ENCODE measurements at places on chromosomes 3 and 15.

GRCh38 chr3:164537485-164537884 is 540.8 kb downstream of the SI start:
- DNase-seq: no peak

- no peak for DNase-seq
Measured at GRCh38 chr15:72235298-72235697, 4.3 kb upstream of the PKM start.

- DNase-seq: no peak
Measured at GRCh38 chr3:192494174-192494573, 233.2 kb downstream of the FGF12 start.

GRCh38 chr3:64098670-64099069 is 75.4 kb upstream of the PSMD6 start:
- DNase-seq: no peak

DNA sequence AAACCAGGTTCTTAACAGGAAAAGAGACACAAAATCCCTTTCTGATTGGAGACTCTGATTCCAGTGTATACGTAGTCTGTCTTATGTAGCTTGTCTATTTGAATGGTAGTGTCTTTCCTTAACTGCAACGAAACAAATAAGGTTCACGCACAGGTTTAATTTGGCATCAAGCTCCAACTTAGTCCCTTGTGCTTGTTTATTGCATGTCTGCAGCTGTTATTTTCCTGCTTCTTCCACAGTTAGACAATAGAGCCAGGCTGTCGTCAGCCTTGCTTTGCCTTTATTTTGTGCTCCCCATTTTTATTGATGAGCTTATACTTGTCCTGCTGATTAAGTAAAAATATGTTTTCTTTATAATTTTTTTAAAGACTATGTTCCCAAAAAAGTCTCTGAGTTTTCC is 152.7 kb upstream of the CDIN1 start:
- DNase-seq: no peak

- DNase-seq: no peak
Measured at GRCh38 chr15:92787116-92787515, 113.0 kb upstream of the CHD2 start.

GRCh38 chr15:76098685-76099084 is 38.9 kb downstream of the TMEM266 start:
- DNase-seq: no peak

DNA sequence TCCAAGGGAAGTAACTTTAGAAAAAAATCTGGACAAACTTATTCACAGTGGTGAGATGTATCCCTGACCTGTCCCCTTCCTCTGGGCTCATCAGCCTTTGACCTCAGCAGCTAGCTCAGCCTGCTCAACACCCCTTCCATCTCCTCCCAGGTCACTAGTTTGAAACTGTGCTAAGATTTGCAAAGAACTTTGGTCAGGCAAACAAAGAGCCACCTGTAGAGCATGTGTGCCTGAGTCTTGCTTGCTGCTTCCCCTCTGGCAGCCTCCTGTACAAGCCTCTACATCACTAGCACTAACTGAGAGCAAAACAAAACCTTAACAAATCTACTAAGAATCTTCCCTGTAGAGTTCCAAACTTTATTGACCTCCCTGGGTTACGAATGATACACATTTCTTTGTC is 43.9 kb downstream of the NR1I2 start:
- DNase-seq: no peak

- DNase-seq: no peak
Measured at GRCh38 chr3:168991803-168992202, 671.7 kb downstream of the MECOM start.

GRCh38 chr15:42908538-42908937 is 12.0 kb downstream of the TTBK2 start:
- DNase-seq: no peak

DNA sequence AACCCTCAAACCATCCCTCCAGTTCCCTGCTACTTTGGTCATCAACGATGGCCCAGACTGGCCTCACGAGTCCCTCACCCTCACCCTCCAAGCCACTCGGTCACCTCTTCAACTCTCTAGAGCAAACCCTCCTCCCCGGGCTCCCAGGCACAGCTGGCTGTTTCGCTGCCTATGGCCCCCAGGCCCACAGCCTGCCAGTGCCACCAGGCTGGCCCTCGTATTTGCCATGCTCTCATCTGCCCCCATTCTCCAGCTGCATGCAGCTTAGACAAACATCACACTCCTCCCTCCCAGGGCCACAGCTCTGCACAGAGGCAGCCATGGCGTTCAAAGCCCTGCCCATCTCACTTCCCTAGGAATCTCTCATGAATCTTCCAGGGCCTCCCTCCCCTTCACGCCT is 13.8 kb downstream of the RAB43 start:
- DNase-seq: no peak

DNA sequence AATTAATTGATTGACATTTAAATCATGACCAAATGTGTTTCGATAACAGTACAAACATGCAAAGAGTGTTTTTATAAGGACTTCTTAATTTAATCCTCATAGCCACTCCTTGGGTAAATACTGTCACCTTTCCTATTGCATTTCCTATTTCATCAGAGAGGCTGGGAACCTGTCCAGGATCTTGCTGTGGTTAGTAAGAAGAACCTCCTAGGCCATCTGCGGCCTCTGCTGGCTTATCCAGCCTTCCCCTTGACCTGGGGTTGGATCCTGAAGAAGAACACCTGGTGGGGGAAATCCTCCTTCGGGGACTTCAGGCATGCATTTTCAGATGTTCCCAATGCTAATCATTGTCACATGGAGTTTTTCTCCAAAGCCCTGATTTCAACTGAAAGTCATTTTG is 25.5 kb downstream of the GLDN start:
- DNase-seq: no peak

GRCh38 chr3:64888165-64888564 is 200.4 kb upstream of the ADAMTS9 start:
- no peak for DNase-seq

DNA sequence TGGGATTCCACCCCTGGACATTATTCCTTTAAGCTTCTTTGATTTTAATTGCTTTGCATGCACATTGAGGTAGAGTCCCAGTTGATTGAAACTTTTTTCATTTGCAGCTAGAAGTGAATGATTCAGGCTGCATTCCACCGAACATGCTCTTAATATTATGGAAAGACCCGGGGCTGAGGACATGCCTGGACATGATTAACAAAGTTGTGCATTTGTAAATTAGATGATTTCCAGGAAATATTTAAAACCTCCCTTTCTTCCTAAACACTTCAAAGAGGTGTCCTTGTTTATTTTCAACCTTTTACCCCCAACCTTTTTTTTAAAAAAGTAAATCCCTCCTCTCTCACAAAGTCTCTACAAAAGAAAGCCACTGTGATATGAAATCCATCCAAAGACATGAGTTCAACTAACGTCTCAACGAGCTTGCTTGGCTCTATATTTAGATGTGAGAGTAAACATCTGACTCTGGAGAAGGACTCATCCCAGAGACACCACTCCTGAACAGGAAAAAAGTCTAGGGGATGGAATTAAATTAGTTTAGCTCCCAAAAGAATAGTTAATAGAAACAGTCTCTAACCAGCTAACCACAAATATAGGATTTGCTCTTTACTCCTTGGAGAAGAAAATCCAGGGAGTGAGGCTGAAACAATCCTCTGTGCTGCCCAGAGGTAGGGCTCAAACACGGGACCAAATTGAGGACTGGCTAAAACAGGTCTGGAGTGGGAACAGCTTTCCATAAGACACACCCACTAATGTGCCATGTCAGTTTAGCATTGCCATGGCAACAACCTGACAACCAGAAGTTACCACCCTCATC is 83.1 kb downstream of the XXYLT1 start:
- DNase-seq: no peak

GRCh38 chr3:16707260-16707659 is 102.0 kb upstream of the DAZL start:
- no peak for DNase-seq

DNA sequence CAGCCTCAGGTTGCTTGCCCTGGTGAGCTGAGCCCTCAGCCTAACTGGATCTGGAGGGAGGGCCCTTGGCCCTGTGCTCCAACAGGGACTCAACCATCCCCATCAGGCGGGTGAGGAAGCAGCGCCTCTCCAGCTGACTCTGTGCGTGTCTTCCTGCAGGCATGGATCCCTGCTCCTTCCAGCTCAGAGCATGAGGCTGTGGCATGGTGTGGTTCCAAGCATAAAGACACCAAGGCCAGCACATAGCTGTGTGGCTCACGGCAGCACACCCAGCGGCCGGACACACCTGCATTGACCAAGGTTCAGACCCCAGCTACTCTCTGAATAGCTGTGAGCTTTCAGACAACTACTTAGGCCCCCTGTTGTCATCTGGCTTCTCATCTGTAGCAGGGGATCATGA is 131.0 kb upstream of the PLXNA1 start:
- DNase-seq: no peak

DNA sequence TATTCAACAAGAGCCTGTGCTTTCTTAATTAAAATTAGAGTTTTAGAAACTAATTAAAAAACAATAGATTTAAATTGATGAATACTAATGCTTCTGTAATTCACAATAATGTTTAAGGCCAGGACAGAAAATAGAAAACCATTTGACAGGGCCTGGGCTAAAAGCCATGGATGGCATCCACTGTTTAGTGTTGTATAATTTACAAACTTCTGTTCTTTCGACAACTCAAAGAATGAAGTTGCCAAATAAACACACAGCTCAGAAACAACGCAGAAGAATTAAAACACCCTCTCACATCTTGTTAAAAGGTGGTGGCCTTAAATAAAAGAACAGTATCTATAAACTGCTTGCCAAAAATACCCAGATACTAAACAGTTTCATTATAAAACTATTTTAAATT is 347.5 kb downstream of the MECOM start:
- no peak for DNase-seq

DNA sequence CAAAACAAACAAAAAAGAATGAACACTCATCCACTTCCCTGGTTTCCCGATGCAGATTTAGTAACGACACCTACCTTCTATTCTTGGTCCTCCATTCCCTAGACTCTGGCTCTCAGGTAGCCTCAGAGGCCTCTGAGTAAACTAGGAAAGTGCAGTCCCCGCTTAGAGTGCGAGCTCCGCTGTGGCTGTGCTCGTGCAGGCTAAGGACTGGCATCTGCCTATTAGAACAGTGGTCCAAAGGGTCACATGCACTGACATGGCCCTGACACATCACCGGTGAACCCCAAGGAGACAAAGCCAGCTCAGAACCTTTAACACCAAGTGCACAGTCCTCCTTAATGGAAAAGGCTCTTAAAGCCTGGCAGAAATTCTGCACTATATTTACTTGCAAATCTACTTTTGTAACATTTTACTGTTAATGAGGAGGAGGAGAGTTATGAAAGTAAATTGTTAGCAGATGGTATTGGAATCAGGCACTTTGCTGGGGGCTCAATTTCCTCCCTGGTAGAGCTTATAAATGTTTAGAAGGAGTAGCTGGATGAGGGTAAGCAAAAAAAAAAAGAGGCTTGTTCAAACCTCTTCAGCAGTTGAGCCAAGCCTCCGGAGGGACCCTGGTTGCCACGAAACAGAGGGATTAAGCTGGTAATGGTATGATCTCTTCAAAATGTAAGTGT is 31.1 kb downstream of the VGLL4 start:
- DNase-seq: no peak

GRCh38 chr3:73697020-73697419 is 72.3 kb upstream of the PDZRN3 start:
- DNase-seq: no peak

DNA sequence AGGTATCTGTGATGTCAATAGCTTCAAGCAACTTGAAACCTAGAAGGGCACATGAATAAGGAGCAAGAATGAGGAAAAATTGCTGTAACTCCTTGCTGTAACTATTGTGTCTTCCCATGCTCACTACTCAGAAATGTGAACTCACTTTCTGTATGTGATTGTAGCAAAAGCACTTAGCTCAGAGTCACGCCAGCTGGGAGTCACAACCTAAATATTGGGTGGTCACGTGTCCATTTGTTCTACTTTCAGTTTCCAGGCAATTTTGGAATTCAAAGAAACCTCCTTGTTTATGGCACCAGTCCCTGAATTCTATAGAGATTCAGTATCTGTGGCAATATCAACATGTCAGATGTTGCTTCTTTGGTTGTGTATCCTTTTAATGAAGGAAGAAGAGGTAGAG is 241.6 kb upstream of the AZI2 start:
- DNase-seq: no peak

- DNase-seq: no peak
Measured at GRCh38 chr3:129445471-129445870, 5.4 kb downstream of the IFT122 start.

- no peak for DNase-seq
Measured at GRCh38 chr15:88232771-88233201, 23.8 kb downstream of the NTRK3 start.

- DNase-seq: no peak
Measured at GRCh38 chr3:128152419-128153155, 694 bp upstream of the EEFSEC start.

- no peak for DNase-seq
Measured at GRCh38 chr3:191523148-191523547, 62.2 kb downstream of the PYDC2 start.

DNA sequence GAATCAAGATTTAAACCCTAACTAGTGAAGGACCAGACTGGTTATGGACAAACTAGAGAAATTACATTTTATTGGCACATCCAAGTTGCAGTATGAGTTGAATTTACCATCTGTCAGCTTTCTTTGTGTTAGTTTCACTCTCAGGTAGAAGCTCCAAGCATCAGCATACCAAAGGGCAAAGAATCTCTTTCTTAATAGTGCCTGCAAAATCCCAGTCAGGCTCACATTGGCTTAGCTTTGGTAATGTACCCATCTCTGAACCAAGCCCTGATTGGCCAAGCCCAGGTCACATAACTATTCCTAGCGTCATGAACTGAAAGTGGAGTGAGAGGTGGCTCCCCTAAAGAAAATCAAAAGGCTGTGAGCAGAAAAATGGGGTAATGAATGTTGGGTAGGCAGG is 66.9 kb downstream of the CCNL1 start:
- DNase-seq: no peak

- DNase-seq: no peak
Measured at GRCh38 chr3:178709051-178709450, 172.8 kb downstream of the KCNMB2 start.
